HFFc6 (cell line): ENCODE measurements at places on chromosomes 7 and 10. TPM values are rescaled to one million over a fixed set of nuclear protein-coding genes. Genes with fewer than 3 reads are reported as not detected.

GRCh38 chr10:112510384-112510783, 63.4 kb downstream of the VTI1A start:
- H3K4me1 ChIP-seq, result no peaks in the 10 kb centered on the region
- H3K27me3 ChIP-seq, result no peaks in the 10 kb centered on the region; the same call in 1 of the 2 replicates
- DNase-seq, result no peak
- H3K27ac ChIP-seq, result no peak overlapping the region
- H3K36me3 ChIP-seq, result 0 out of 2 replicates have a peak, but pooled peaks cover 4% of the 10 kb centered on the region

GRCh38 chr10:121753726-121754476, 155.7 kb upstream of the FGFR2 start:
- peak overlapping the region; percentile 81 for H3K4me3 ChIP-seq
- H3K27me3 ChIP-seq, result no peaks in the 10 kb centered on the region; the same call in 1 of the 2 replicates
- peaks cover 34% of the 10 kb centered on the region for H3K36me3 ChIP-seq
- peaks cover 29% of the 10 kb centered on the region for H3K4me1 ChIP-seq
- peak overlapping the region; percentile 99 for H3K27ac ChIP-seq

- H3K27ac ChIP-seq, result no peak overlapping the region
- DNase-seq, result no peak
- H3K4me1 ChIP-seq, result peaks cover 2% of the 10 kb centered on the region
Measured at GRCh38 chr10:96789571-96790108, 42.5 kb upstream of the LCOR start.

Gene RNF148
- total RNA-seq, result not detected in 3 replicates
